ENCODE measurements at places on chromosomes 4 and X. TPM values are rescaled to one million over a fixed set of nuclear protein-coding genes. Genes with fewer than 3 reads are reported as not detected.

Gene TCEAL6
- total RNA-seq: not detected

Gene CASP3
- 51.9 TPM for total RNA-seq

Gene SLC25A53
- 10.6 TPM for total RNA-seq

Gene KCTD8
- total RNA-seq: 0.13 TPM

Gene PJA1
- 23.9 TPM for total RNA-seq

Gene MAPK10
- 26.1 TPM for total RNA-seq

Gene HTN1
- total RNA-seq: not detected

Gene F9
- total RNA-seq: not detected
